Activated CD4-positive, CD25-positive, alpha-beta regulatory T cell (primary cell): ENCODE measurements at places on chromosomes 7 and 10.

GRCh38 chr10:1061930-1062774 is 6.0 kb downstream of the WDR37 start:
- no peak for DNase-seq

- DNase-seq = no peak
Observed at GRCh38 chr10:61793760-61794703, 107.5 kb upstream of the ARID5B start.

- no peak for DNase-seq
Observed at GRCh38 chr7:95845007-95845406, 72.7 kb downstream of the DYNC1I1 start.

GRCh38 chr10:7199152-7199760 is 211.6 kb downstream of the SFMBT2 start:
- DNase-seq = no peak

DNA sequence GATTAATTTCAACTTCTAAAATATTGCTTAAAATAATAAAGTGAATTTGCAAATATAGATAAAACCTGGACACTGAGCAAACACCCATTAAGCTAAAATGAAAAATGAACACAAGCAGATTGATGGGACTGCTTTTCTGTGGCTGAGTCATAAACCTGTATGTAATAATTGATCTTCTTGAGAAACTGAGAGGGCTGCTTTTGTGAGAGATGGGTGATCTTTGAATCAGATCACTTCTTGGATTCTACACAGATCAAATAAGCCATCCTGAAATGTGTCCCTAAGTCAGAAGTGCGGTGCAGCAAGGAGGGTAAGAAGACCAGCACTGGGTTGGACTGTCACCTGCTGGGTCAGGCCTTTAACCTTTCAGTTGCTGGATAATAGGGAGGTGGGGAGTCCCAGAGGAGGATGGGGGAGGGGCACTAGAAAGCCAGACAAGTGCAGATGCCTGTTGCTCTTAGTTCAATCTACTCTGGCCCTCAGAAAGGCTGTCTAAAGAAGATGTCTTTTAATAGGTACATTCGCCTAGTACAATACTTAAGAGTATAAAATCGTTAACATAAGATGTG is 178.2 kb upstream of the NAMPT start:
- no peak for DNase-seq

DNA sequence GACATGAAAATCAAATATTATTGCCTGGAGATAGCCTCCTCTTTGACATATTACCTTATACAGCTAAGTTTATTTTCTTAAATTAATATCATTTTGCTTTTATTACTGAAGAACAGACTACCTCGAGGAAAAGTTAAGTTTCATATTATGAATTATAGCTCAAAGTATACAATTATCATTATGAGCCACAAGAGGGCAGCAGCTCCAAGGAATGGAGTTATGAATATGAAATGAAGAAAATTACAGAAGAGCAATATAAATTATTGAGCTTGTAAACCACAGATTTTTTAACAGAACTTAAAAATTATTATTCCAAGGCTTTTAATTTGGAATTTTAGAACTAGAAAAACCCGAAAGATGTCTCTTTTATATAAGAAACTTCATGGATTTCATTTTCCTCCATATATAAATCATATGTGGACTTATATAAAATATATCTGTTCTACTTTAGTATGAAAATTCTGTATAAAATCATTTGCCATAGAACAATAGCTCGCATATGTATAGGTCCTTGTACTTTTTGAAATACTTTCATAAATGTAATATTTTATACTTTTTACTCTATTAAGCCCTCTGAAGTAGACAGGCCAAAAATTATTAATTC is 40.1 kb downstream of the IQUB start:
- no peak for DNase-seq

GRCh38 chr10:117137911-117138642 is at the start of gene VAX1:
VAX1 (minus strand) TSS chr10:117138270; CDS start chr10:117138056, 214 bp downstream.
- DNase-seq = no peak

- DNase-seq = no peak
Observed at GRCh38 chr10:2335626-2336025, 598.3 kb upstream of the ADARB2 start.
